Dermis microvascular lymphatic vessel endothelial cell (primary cell): ENCODE measurements at places on chromosomes 1 and 21. TPM values are rescaled to one million over a fixed set of nuclear protein-coding genes. Genes with fewer than 3 reads are reported as not detected.
A peak's percentile ranks its signal among the peaks of the same experiment; 100 is the strongest.

DNA sequence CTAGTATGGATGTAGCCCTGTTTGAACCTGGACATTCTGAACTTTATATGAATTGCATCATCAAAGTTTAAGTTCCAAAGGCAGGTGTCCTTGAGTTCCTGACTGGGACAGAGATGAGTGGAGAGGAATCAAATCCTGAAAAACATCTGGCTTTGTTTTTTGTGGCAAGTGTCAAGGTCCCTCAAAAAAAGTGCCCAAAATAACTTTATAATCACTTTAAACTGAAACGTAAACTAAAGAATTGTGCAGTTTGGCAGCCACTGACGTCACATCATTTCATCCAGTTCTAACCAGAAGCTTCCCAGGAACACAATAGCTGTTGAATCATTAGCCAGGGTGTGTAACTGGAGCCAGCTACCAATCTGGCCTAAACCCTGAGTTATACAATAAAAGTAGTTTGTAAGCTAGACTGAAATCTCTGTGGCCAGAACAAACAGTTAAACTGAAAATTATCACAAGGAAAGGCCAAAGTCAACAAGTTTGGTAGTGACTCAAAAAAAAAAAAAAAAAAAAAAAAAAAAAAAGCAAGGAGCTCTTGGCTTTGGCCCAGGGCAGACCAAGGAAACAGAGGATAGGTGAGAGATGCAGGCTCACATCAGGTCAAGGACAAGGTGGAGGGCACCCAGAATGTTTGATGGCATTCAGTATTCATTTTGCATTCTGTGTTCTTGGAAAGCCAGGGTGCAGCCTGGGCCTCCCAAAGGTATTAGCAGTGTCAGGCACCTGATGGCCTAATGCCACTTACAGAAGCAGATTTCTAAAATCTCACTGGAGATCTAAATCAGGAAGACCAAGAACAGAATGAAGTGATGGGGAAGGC, 74.3 kb downstream of the TNFSF18 start:
- peak; percentile 90 for DNase-seq

- no peak for DNase-seq
Observed at GRCh38 chr1:159915571-159916241, 9.6 kb downstream of the TAGLN2 start.

GRCh38 chr1:25205786-25206185, 26.5 kb downstream of the SYF2 start:
- no peak for DNase-seq

DNA sequence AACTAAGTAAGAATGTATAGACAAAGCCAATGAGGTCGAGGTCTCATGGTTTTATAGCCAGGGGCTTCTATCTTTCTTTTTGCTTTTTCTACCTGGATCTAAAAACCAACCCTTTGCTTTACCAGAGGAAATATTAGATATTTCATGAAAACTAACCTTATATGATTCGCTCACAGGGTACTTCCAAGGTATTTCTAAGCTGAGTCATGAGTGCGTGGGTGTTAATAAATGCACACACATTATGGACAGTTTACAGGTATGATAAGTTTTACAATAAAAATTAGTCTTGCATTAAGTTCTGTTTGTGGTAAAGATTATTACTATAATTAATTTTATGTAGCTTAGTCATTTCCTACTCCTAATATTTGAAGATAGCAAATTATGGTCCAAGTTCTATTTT, 217.2 kb downstream of the CHRM3 start:
- DNase-seq = no peak

- DNase-seq = no peak
Observed at GRCh38 chr1:162753998-162754585, 36.4 kb upstream of the HSD17B7 start.

GRCh38 chr1:175498002-175498401, 245.4 kb downstream of the TNR start:
- no peak for DNase-seq

DNA sequence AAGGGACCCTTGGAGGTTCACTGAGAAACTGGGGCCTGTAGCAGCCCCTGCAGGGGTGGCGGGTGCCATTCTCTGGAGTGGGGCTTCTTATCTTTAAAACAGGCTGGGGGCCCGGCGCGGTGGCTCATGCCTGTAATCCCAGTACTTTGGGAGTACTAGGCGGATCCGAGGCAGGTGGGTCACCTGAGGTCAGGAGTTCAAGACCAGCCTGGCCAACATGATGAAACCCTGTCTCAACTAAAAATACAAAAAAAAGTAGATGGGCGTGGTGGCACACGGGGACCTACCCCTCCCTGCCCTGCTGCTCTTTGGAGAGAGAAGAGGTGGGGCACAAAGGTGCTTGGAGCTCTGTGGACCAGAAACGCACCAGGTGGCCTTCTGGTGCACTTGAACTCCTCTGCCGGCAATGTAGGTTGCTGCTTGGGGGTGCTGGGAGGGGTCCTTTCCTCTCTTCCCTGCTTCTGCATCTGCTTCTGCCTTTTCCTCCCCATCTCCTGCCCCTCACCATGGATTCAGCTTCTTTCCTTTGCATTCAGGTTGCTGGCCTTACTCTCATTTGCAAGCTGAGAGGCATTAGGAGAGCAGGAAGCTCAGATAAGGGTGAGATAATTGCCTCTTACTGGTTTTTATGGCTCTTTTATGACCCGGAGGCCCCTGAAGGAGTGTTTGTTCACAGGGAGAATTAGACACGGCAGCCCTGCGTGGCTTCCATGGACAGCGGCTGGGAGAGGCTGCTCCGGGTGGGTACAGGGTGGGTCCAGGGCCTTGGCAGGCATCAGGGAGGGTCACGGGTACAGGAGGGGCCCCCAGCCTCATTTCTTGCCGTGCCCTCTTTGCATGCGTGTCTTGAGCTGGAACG, 57.4 kb downstream of the ARHGEF10L start:
- DNase-seq = no peak

DNA sequence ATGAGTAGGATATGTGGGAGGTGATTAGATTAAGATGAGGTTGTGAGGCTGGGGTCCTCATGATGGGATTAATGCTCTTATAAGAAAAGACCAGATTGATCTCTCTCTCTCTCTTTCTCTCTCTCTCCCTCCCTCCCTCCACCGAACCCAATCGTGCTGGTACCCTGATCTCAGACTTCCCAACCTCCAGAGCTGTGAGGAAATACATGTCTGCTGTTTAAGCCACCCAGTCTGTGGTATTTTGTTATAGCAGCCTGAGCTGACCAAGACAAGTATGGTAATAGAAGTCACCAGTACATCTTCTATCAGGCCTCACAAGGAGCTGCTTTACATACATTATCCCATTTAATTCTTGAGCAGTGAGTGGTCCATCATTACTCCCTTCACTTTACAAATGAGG, 149.8 kb downstream of the RUNX1 start:
- no peak for DNase-seq

- DNase-seq = no peak
Observed at GRCh38 chr21:36183144-36183795, 26.6 kb downstream of the DOP1B start.

GRCh38 chr1:54502342-54502741, 45.7 kb upstream of the ACOT11 start:
- DNase-seq = no peak

- DNase-seq = no peak
Observed at GRCh38 chr1:160576884-160577283, 2.4 kb downstream of the CD84 start.

DNA sequence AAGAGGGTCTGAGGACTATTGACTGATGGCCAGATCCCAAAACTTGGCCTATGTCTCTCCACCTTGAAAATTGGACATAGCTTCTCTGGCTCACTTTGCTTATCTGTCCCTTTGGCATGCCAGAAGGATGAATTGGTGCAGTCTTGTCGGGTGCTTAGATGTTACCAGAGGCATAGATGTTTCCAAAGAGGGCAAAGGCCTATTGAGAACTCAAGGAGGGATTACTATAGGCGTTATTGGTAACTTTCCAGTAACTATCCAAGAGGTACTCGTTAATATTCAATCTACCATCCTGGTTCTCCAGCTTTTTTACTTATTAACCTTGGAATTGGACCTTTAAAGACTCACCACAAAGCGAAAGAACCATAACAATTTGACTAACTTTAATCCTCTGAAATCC, 368.3 kb upstream of the ESRRG start:
- no peak for DNase-seq

DNA sequence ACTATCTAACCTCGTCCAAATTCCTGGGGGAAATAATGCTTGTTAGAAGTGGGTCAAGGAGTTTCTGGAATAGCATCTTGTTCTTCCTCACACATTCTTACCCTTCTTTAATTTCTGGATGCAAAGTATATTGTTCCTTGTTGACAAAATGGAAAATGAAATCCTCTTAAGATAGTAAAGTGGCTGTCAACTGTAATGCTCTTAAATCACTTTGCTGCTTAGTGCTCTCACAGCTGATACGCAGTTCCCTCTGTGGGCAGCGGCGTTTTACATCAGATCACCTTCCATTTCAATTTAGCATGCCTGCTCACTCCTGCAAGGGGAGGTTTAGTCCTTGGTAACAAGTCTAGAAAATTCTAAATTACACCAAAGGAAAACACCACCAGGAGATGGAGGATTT, 113.1 kb downstream of the DNM3 start:
- DNase-seq = no peak

DNA sequence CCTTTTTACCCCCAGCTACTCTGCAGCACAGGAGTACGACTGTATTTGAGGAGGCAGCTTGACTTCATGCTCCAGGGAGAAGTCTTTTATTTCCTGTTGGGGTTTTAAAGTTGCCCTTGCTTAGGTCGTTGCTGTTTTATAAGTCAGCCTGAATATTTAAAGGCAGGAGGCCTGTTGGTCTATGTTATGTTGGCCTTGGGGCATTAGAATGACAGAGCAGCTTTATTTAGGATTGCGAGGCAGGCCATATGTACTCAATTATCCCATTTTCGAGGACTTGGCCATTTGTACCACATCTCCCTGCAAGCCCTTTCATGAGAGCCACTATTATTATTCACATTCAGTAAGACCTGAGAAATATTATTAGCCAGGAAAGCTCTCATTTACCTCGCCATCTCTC, 47.0 kb downstream of the KIF26B start:
- DNase-seq = no peak

GRCh38 chr1:51627672-51628071, 10.8 kb downstream of the OSBPL9 start:
- DNase-seq = peak; percentile 40

DNA sequence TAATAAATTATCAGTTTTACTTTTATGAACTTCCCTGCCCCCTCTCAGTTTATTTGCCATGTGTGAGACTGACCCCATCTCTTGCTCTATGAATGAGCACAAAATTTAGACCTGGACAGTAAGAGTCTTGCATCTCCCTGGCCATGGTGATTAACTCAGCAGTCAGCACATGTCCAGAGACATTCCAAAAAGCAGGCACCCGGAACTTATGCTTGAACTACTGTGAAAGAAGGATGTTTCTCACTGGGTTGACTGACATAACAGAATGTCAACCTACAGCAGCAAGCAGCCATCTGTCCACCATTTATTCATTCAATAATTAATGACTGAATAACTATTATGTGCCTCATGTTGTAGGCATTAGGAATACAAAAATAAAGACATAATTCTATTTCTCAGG, 11.3 kb upstream of the SEC16B start:
- DNase-seq = no peak

DNA sequence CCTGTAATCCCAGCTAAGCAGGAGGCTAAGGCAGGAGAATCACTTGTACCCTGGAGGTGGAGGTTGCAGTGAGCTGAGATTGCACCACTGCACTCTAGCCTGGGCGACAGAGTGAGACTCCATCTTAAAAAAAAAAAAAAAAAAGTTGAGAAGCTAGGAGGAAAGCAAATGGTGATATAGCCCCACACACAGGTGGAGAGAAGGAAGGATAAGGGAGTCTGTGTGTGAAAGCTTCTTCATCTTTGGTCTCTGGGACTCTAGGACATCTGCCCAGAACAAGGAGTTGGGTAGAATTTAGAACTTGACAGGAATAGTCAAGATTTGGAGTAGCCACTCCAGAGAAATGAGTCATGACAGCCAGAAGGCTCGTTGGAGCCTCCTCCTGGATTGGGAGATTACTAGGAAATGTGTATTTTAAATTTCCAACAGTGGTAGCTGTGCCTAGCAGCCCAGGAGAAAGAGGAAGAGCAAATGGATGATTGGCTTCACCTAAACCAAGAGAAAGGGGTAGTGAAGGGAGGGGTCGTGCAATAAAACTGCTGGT, 19.9 kb downstream of the NPL start:
- no peak for DNase-seq

DNA sequence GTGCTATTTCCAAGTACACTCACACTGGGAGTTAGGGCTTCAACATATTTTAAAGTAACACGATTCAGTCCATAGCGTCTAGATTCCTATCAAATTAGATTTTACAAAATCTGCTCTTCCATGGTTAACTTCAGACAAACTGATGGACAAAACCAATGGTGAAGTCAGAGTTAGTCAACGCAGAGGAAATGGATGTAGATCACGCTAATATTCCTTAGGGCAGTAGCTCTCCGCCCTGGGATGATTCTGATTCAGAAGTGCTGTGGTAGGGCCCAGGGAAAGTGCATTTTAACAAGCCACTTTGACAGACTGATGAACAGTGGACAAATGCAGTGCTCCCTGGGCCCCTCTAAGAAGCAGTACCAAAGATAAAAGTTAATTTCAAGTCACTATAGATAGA, 83.2 kb downstream of the HIVEP3 start:
- no peak for DNase-seq

DNA sequence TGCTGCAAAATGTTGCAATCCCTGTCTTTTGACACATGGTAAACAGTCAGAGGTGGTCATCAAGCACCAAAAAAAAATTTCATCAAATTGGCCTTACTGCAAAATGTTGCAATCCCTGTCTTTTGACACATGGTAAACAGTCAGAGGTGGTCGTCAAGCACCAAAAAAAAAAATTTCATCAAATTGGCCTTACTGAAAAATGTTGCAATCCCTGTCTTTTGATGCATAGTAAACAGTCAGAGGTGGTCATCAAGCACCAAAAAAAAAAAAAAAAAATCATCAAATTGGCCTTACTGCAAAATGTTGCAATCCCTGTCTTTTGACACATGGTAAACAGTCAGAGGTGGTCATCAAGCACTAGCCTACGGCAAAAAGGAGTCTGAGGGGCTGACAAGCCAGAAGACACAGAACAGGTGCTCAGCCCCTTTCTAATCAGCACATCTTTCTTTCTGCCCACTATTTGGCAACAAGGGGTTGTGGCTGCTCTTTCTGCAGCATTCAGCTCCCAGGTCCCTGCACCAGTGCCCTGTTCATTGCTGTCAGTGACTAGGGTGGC, 223.8 kb downstream of the KCNH1 start:
- no peak for DNase-seq

DNA sequence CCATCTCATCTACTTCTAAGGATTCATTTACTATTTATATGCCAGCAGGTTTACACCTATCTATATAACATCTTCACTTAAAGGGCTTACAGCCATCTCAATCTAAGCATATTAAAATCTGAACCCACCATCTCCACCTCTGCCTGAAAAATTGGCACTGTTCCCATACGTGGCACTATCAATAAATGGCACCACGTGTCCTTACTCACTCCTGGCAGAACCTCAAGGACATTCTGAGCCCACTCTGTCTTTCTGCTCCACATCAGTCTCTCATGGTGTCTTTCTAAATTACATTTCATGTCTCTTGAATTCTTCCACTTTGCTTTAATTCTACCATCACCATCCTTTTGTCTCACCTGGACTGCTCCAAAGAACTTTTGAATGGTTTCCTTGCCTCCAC, 72.2 kb upstream of the HOOK1 start:
- DNase-seq = no peak

GRCh38 chr1:177282976-177283375, 112.2 kb downstream of the BRINP2 start:
- DNase-seq = no peak

The A3GALT2 gene
- total RNA-seq = not detected in 2 replicates

The SHCBP1L gene
- under 0.01 and 0.13 TPM in 2 replicates for total RNA-seq

The S100A7A gene
- not detected in 2 replicates for total RNA-seq

The APOBEC4 gene
- total RNA-seq = not detected in 2 replicates

The GNAT2 gene
- 0.13 TPM in 1 of 2 replicates, not detected in the other for total RNA-seq

The LRRC39 gene
- under 0.01 TPM in 1 of 2 replicates, not detected in the other for total RNA-seq

The DMBX1 gene
- not detected in 2 replicates for total RNA-seq

The ZNF648 gene
- not detected in 2 replicates for total RNA-seq

The CD34 gene
- total RNA-seq = 12.6 and 19.8 TPM in 2 replicates

The INSRR gene
- not detected in 2 replicates for total RNA-seq
